ENCODE measurements at places on chromosomes 4 and X. TPM values are rescaled to one million over a fixed set of nuclear protein-coding genes. Genes with fewer than 3 reads are reported as not detected.

Gene CORIN
- 0.25 TPM for total RNA-seq

Gene DUX4
- total RNA-seq = not detected

Gene SAT1
- total RNA-seq = 162 TPM

Gene RHOH
- 209 TPM for total RNA-seq

Gene ZFX
- total RNA-seq = 85.7 TPM

All from B cell (primary cell).